ENCODE measurements at places on chromosomes 6 and 20.

DNA sequence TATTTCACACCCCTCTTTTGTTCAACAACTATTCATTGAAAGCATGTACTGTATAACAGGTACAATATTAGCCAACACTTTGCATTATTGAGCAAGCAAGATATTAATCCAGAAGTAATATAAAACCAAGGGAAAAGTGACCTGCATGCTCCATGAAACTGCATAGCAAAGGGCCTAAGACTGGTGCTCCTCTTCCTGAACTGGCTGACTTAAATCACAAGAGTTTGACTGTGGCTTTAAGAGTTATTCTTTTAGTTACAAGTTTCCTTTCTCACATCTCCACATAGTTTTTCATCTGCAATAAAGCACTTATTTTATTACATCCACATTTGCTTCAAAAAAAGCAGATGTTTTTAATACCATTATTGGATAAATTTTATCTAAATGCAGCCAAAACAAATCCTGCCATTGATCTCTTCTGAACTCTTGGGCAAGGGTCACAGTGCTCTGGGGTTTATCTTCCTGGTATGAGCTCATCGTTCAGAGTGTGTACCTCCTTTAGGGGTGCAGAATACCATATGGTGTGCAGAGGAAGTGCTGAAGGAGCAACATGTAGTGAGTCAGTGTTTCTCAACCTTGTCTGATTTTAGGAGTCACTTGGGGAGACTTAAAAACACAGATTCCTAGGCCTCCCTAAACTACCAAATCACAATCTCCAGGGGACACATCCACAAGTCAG lies 1225.9 kb upstream of the MAP3K7 start:
- DNase-seq: no peak

DNA sequence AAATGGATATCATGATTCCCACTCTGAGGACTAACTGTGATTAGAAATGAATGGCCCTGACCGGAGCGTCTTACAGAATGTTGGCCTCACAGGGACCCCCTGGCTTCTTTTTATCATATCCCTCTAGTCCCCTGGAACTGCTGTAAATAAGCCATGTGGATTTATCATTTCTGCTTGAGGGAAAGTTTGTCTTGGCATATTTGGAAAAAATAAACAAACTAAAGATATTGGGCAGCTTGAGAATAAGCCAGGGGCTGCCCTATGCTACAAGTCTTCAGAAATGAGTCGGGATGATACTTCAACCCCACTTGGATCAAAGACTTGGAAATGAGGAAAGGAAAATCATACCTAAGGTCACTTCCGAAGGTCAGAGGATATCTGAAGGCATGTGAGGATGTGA lies 179.1 kb downstream of the THBS2 start:
- DNase-seq: peak; percentile 29

DNA sequence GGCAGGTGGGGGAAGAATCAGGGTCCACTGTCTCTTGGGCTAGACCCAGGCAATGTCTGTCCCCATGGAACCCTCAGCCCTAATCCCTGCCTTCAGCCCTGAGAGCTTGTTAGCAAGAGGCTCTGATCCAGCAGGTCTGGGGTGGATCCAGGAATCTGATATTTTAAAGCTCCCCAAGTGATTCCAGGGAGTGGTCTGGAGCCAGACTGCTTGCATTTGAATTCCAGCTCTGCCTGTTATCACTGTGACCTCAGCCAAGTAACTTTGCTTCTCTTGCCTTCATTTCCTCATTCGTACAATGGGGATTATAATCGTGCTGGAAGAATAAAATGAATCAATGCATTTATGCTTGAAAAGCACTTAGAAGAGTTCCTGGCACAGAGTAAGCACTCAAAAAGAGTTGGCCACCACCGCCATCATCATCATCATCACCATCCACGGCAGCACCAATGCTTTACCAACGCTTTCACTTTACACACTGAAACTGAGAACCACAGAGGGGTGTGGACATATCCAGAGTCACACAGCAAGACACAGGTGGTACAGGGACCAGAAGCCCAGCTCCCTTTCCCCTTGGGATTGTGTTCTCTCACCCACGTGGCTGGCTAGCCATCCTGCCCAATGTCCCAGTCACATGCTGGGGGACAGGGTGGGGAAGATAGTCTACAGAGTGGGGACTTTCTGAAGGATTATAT lies 75.7 kb upstream of the RALY start:
- DNase-seq: no peak

GRCh38 chr6:33772902-33773472 lies 15.9 kb downstream of the LEMD2 start:
- DNase-seq: no peak

- no peak for DNase-seq
These were observed 26.5 kb downstream of the ANKRD6 start for GRCh38 chr6:89459501-89459900.

GRCh38 chr6:537114-537513 lies 119.8 kb downstream of the HUS1B start:
- DNase-seq: no peak

DNA sequence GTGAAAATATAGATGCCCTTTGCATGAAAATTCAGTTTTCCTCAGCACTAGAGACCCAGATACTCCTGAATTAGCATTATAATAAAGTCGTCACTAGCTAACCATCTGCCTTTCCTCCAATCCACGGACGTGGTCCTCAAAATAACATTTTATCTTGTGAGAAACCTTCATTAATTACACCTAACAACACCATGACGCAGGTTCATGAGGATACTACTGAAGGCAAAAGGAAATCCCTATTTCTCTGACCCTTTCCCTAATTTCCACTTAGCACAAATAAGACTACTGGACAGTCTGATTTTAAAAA lies 1.3 kb upstream of the PNISR start:
- no peak for DNase-seq

DNA sequence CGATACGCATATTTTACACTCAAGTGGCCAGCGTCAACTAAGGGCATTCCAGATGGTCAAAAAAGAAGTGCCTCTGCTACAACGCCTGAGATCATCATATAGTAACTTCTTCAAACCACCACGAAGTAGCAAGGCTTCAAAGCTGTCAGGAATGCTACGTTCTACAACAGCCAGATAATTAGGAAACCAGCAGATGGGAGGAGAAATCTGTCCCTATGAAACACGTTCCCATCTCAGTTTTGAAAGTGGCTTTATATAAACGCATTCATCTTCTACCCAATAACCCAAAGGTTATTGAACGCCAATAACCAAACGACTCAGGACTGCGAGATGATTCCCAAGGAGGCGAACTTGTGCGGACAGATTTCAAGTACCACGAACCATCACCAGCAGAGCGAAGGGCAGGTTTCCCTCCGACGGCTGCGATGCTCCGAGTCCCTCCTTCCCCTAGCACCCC lies 1.2 kb downstream of the ABHD12 start:
- peak; percentile 41 for DNase-seq

DNA sequence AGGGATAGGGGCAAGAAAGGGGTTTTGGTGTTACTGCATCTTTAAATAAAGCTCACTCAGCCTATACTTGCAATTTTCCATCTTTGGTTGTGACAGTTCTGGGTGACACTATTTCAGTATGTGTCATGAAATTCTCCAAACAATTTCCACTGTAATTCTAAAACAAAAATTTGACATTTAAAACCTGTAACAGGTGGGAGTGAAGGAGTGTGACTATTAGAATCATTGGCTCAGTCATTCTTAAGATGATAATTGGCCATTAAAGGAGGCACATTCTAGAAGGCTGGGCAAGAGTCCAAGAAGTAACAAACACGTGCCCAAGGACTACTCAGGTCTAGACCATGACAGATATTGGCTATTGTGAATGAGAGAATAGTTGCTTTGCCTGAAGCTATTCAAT lies 153.3 kb upstream of the ARG1 start:
- DNase-seq: no peak

DNA sequence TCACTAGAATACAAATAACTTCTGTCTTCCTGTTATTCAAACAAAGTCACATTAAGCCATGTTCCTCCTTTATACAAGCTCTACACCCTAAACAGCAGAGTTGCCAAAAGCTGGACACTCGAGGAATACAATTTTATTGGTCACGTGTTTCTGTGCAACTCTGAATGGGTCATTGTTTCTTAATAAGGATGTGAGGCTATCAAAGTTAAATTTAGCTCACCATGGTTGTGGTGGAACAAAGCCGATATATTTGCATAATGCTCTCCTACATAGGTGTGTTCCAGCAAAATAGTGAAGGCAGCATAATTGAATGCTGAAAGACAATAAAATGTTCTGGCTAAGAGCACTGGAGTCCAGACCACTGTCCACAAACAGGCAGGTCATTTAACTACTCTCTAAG lies 36.9 kb upstream of the CD2AP start:
- no peak for DNase-seq

DNA sequence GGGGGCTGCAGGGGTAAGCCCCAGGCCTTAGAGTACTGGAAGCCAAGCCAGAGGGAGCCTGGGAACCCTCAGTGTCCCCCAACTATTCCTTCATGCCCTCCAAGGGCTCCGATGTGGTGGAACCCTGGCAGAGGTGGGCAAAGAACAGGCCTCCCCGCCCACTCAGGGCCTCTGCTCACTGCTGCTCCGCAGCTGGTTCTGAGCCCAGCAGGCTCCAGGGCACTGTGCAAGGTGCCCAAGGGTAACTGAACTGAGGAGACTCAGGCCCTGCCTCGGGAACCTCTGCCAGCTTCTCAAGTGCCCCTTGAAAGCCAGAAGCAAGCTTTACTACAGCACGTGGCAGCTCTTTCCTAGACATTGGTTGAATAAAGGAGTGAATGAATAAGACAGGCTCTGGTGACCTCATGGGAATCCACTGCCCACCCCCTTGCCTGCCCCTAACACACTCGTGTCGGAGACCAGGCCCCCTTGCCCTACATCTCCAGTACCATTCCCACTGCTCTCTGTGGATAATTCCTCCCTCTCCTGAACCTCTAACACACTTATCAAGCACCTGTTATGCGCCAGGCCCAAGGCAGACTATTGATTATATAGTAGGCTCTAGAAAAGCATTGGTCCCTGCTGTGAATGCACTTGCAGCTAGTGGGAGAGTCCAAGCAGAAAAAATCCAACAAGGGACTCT lies 55.0 kb downstream of the TOX2 start:
- no peak for DNase-seq

- DNase-seq: no peak
These were observed 226.5 kb upstream of the CITED2 start for GRCh38 chr6:139600919-139601475.

DNA sequence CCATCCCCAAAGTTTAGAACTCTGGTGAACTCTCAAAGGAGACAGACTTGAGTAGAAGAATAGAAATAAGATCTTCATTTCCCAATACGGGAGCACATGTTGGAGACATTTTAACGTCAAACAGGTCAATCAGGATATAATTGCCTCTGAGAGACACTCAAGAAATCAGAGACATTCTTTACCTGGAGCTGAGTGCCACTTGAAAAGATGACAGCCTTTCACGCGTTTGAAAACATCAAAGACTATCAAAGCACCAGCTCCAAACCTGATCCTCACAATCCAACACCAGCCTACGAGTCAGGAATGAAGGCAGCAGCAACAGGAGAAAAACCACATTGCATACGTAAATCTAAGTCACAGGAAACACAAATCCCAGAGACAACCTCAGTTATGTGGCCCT lies 571.5 kb upstream of the CDH4 start:
- DNase-seq: no peak

DNA sequence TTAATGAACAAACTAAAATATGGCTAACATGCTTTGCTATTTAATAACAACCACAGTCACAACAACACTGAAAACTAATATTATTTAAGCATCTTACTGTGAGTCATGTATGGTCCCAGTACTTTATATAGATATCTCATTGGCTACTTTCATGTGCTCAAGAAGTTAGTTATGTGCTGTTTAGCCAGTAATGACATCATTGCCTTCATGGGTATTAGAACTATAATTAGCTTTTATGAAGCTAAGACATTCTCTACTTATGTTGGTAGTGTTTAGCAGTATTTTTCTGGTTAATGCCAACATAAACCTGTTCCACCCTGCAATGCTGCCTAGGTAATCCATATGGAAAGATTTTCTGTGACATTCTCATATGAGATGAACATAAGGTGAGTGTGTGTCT lies 56.1 kb downstream of the ADGRG6 start:
- no peak for DNase-seq

DNA sequence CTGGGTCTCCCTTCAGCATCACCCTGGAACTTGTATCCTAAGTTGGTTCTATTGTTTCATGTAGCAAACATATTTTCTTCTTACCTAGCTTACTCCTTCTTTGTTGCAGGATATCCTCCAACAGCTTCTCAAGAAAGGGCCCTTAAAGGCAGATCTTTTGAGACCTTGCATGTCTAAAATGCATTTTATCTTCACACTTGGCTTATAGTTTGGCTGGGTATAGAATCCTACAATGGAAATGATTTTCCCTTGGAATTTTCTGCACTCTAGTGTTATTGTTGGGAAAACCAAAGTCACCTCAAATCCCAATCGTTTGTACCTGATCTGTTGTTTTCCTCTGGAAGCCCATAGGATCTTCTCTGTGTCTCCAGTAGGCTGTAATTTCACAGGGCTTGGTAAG lies 12.1 kb upstream of the TGM6 start:
- DNase-seq: no peak

GRCh38 chr6:46288835-46289234 lies 118.1 kb upstream of the ENPP5 start:
- no peak for DNase-seq

DNA sequence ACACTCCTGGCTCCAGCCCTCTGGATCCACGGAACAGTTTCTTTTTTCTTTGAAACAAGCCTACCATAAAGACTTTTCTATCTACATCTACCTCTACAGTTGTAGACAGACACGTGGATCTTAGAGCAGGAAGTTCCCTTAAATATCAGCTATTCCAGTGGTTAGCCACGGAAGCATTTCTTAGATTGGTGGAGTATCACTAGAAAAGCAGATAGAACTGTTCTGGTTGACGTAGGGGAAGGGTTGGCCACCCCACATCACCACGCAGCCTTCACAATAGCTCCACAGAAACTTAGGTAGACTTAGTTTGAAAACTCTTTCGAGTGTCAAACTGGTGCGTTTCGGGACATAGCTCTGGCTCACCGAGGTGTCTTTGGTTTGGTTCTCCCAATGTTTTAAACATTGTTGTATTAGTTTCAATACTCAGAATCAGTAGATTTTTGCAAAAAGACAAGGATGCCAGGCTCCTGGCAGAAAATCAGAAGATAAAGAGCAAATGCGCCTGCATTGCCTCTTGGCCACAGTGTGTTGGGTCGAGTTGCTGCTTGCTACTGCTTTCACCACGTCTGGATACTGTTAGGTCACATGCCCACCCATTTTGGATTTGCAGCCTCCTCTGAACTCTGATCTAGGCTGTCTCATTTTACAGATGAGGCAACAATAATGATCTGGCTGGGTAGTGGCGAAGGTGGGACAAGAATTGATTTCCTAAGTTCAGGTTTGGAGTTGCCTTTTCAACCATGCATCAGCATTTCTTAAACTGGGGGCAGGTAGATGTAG lies 71.5 kb upstream of the DTNBP1 start:
- DNase-seq: no peak

DNA sequence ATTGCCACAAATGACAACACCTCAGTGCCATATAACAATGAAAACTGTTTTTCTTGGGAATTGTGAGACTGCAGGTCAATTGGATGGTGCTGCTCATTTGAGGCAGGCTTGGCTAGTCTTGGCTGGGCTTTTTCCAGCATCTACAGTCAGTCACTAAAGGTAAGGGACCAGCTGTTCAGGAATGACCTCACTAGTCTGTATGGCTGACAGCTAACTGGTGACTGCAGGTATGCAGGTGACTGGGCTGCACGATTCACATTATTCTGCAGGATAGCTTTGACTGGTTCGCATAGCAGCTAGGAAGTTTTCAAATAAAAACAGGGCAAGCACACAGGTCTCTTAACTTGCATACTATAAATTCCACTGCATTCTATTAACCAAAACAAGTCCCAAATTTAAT lies 22.1 kb upstream of the HMGCLL1 start:
- DNase-seq: no peak

All from fibroblast of pulmonary artery (primary cell).